ENCODE measurements at places on chromosomes 3 and 15. TPM values are rescaled to one million over a fixed set of nuclear protein-coding genes. Genes with fewer than 3 reads are reported as not detected.

CCR5 gene
- total RNA-seq: not detected

CPLX3 gene
- total RNA-seq: not detected

OR5H15 gene
- total RNA-seq: not detected

NR2E3 gene
- total RNA-seq: 0.50 TPM

KNG1 gene
- total RNA-seq: not detected

TMEM212 gene
- total RNA-seq: not detected

ANKUB1 gene
- not detected for total RNA-seq

GOLGA6C gene
- total RNA-seq: not detected

AMT gene
- total RNA-seq: 1.4 TPM

MESP2 gene
- total RNA-seq: not detected

GMPS gene
- 10.0 TPM for total RNA-seq

CADPS gene
- total RNA-seq: not detected

ERICH6 gene
- total RNA-seq: not detected

IL17RE gene
- 0.19 TPM for total RNA-seq

LRRC57 gene
- 26.1 TPM for total RNA-seq

BRK1 gene
- 98.4 TPM for total RNA-seq

NMD3 gene
- total RNA-seq: 78.5 TPM

TF gene
- 0.19 TPM for total RNA-seq

UPK1B gene
- 0.16 TPM for total RNA-seq

CSPG4 gene
- total RNA-seq: 4.7 TPM

CAPN3 gene
- total RNA-seq: 0.94 TPM

IL1RAP gene
- total RNA-seq: 3.9 TPM

AADACL2 gene
- not detected for total RNA-seq

CYP11A1 gene
- not detected for total RNA-seq

BLM gene
- total RNA-seq: 6.6 TPM

ADGRG7 gene
- not detected for total RNA-seq

MB21D2 gene
- 6.2 TPM for total RNA-seq

IDH2 gene
- 50.5 TPM for total RNA-seq

FOXL2NB gene
- not detected for total RNA-seq

CYP8B1 gene
- not detected for total RNA-seq

SELENOT gene
- total RNA-seq: 190 TPM

PDCD10 gene
- 56.5 TPM for total RNA-seq

ANKRD34C gene
- total RNA-seq: not detected

RAD51 gene
- 9.9 TPM for total RNA-seq

SLTM gene
- 46.8 TPM for total RNA-seq

ASB14 gene
- not detected for total RNA-seq

ARGFX gene
- not detected for total RNA-seq

GP9 gene
- not detected for total RNA-seq

SAMD7 gene
- not detected for total RNA-seq

DUSP7 gene
- 7.0 TPM for total RNA-seq

MOBP gene
- total RNA-seq: under 0.01 TPM

GDPGP1 gene
- 7.6 TPM for total RNA-seq

TPM1 gene
- total RNA-seq: 951 TPM

TRIM42 gene
- not detected for total RNA-seq

DGKG gene
- total RNA-seq: 0.16 TPM

EFL1 gene
- 33.0 TPM for total RNA-seq

PROK2 gene
- not detected for total RNA-seq

TNFAIP8L3 gene
- 9.7 TPM for total RNA-seq

All from bladder microvascular endothelial cell (primary cell).